Osteoblast (primary cell): ENCODE measurements at places on chromosomes 2 and 18. TPM values are rescaled to one million over a fixed set of nuclear protein-coding genes. Genes with fewer than 3 reads are reported as not detected.

DNA sequence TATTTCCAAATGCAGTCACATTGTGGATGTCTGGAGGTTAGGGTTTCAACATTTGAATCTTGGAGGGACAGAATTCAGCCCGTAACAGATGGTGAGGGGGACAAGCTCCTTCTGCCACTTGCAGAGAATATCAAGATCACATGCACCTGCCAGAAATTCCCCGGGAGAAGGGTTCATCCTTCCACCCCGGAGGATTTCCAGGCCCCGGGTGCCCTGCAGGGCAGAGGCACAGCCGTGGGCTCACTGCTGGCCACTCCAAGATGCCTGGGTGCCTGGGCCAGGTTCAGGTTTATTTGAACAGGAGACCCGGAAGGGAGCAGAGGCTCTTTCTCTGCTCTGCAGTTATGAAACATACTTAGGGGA, 38.2 kb upstream of the MGAT4A start:
- peak; percentile 50 for DNase-seq

GRCh38 chr18:63322206-63322605, 2.6 kb upstream of the BCL2 start:
- DNase-seq: no peak

- no peak for DNase-seq
Measured at GRCh38 chr18:73719611-73720010, 428.0 kb downstream of the FBXO15 start.

The PTPN18 gene
- 28.6 and 29.0 TPM in 2 replicates for total RNA-seq

The KDM3A gene
- total RNA-seq: 28.9 and 36.9 TPM in 2 replicates

The ECEL1 gene
- total RNA-seq: not detected in 2 replicates

The PROKR1 gene
- total RNA-seq: not detected in 2 replicates
